ENCODE measurements at places on chromosomes 3 and 15. TPM values are rescaled to one million over a fixed set of nuclear protein-coding genes. Genes with fewer than 3 reads are reported as not detected.
A peak's percentile ranks its signal among the peaks of the same experiment; 100 is the strongest.

Gene SLCO2A1
- total RNA-seq: 169 TPM

Gene RGMA
- 4.6 TPM for total RNA-seq

Gene DOCK3
- 0.34 TPM for total RNA-seq

Gene LHFPL4
- total RNA-seq: not detected

Gene RASGRF1
- total RNA-seq: 63.2 TPM

Gene MORC1
- not detected for total RNA-seq

Gene CASR
- not detected for total RNA-seq

DNA sequence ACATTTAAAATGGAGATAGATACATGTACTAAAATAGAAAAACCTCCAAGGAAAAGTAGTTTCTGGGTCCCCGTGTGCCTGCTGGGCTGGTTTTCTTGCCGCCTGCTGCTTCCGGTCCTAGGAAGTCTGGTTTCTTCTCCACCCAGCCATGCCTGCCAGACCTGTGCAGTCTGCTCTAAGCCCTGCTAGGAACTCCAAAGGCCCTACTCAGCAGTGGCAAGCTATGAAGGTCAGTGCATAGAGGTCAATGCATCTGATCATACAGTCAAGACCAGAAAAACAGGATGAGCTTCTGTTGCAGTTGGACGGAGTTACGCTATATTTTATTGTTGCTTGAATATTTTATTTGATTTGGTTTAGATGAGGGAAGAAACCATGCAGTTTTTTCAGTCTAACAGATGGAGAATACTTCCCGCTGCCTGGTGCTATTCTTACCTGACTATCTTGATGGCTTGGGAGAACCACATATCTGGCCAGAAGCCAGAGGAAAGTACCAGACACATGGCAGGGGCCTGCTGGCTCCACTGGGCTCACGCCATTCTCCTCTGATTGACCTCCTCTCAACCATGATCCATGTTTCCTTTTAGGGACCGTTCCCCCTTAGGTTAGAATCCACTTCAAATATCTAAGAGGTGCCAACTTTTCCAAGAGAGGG lies 226.8 kb upstream of the ST8SIA2 start:
- DNase-seq: no peak

DNA sequence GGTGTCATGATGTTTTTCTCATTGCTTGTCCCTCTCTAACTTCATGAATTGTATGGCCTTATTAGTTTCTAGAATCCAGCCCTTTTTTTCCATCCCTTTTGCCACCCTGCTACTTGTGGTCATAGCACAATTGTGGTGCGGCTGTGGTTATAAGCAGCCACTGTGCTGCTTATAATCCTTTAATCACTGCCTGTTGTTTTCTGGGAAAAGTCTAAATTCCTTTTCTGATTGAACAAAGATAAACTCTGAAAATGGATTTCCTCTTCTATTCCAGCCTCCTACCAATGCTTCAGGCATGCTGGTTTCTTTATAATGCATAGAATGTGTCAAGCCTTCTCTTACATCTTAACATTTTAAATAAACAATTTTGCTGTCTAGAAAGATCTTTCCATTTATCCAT lies 319.5 kb downstream of the C3orf38 start:
- DNase-seq: no peak

- DNase-seq: no peak
Measured at GRCh38 chr3:86913160-86913559, 77.8 kb downstream of the VGLL3 start.

DNA sequence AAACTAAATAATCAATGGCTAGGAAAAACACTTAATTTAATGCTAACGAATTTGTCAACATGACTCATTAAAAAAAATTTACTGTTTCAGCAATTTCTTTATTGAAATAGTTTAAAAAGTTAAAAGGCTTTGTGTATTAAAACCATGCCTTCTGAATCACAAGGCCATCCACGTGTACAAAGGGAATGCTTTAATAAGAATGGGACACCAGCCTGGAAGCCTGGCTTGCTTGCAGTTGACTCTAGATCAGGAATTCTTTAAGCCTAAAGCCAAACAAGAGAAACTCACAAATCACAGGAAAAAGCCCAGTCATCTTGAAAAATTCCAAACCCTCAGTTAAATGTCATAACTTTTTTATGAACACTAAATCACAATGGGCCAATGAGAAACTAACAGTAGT lies 137.6 kb downstream of the PEAK1 start:
- no peak for DNase-seq

DNA sequence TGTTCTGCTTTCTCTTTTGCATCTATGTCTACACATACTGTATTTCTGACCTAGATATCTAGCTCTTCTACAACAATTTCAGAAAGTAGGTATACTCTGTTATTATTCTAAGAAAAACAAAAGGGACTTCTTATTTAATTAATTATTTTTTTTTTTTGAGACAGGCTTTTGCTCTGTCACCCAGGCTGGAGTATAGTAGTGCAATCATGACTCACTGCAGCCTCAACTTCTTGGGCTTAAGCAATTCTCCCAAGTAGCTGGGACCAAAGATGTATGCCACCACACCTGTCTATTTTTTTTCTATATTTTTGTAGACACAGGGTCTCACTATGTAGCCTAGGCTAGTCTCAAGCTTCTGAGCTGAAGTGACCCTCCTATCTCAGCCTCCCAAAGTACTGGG lies 130.6 kb downstream of the MBNL1 start:
- DNase-seq: no peak

- DNase-seq: no peak
Measured at GRCh38 chr15:70466895-70467529, 296.3 kb downstream of the UACA start.

- DNase-seq: no peak
Measured at GRCh38 chr3:181721046-181721875, 9.5 kb downstream of the SOX2 start.

GRCh38 chr3:135989242-135989641 lies 23.7 kb downstream of the PPP2R3A start:
- DNase-seq: no peak

DNA sequence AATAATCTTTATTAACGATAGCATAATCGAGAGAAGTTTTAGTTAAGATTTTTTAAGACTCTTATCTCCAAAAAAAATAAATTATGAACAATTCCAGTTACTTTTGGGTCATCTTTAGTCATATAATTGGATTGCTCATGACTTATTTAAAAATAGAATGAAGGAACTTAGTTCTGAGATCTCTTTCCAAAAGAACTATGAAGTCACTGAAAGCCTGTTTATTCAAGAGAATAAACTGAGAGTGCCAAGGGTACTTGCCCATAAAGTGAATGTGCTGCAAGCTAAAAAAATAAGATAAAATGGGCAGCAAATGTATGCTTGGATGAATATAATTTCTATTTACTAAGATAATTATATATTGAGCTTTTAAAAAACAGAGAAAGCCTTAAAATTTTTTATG lies 176.5 kb upstream of the PLSCR5 start:
- no peak for DNase-seq

GRCh38 chr15:49079340-49080039 lies 33.2 kb upstream of the SECISBP2L start:
- DNase-seq: no peak

GRCh38 chr3:169744366-169745054 lies 20.4 kb downstream of the TERC start:
- peak; percentile 37 for DNase-seq

DNA sequence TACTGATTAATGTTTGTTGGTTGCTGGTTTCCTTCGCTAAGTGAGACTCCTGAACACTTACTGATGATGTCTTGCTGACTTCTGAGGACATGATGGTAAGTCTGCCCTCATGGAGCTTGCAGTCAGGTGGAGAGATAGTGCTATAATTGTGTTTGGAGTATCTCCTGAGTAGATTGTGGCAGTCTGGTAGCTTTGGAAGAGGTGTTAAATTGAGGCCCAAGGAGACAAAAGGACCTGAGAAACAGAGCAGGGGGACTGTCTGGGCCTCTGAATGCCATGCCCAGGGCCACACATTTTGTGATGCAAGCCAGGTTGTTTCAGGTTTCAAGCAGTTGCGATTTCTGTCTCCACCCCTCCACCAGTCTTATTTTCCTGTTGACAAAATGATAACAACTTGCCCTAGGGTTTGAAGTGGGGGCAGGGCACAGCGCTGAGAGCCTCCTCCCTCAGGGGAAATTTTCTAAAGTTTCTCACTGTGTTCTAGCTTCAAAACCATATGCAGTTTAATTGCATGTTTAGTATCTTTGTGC lies 16.7 kb downstream of the SMAD3 start:
- peak; percentile 60 for DNase-seq

GRCh38 chr3:66404903-66405700 lies 95.7 kb downstream of the LRIG1 start:
- DNase-seq: no peak

- no peak for DNase-seq
Measured at GRCh38 chr15:62209821-62210220, 44.7 kb upstream of the C2CD4B start.

GRCh38 chr3:150521463-150521862 lies 24.8 kb downstream of the SERP1 start:
- DNase-seq: no peak

DNA sequence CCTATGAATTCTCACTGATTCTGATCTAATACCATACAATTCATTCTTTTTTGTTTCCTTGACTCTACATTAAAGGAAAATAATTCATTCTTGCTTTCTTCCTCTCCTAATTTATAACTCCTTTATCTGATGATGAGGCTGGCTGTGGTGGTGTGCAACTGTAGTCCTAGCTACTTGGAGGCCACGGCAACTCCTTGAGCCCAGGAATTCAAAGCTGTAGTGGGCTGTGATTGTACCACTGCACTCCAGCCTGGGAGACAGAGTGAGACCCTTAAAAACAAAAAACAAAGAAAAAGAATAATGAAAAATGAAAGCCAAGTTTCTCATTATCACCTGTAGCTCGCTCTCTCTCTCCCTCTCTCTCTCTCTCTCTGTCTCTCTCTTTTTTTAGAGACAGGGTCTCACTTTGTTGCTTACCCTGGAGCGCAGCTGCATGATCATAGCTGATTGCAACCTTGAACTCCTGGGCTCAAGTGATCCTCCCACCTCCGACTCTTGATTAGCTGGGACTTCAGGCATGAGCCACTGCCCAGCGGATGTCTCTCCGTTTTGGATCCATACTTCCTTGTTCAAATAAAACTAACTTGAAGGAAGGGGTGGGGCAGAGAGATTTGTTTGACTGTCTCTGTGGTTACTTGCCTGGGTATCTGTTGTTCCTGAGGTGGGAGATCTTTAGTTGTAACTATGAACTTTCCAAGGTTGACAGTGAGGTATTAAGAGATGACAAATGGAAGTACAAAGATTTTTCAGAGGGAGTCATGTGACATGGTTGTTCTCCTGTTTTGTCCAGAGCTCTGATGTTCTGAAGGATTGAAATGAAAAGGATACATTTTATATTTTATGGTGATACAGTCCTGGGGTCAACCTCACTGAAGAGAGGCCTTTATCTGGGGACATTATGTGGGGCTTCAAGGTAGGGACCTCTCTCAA lies 46.9 kb downstream of the STARD9 start:
- DNase-seq: no peak

DNA sequence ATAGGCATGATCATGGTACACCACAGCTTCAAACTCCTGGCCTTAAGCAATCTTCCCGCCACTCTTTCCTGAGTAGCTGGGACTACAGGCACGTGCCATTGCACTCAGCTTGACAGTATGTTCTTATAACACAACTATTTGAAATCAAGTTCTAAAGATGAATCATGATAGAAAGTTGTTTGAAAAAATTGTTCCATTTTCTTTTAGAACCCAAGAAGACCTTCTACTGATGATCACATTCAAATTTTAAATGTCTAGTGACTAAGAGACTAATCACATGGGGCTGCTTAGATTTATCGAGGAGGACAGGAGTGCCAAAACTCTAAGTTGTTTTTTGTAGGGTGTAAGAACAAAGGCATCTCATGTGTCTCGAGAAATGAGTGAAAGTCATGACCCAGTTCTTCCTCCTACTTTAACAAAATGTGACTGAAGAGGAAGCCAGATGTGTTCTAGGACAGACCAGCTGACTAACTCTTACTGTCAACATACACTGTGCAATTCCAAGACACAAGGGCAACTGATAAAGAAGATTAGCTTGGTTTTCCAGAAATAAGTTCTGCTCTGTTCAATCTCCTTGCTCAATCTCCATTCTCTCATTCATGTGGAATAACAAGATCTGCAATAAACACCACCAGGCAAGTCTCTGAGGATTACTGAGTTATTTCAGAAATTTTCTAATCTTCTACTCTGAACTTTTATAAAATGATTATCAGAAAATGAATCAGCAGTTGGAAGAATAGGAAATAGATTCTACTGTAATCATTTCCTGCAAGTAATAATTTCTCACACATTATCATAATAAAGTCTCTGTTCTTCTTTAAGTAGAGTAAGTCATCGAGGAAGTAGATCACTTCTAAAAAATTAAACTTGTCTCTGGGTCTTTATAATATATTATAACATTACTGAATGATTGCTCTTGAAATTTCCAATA lies 122.6 kb upstream of the CCNL1 start:
- DNase-seq: no peak

DNA sequence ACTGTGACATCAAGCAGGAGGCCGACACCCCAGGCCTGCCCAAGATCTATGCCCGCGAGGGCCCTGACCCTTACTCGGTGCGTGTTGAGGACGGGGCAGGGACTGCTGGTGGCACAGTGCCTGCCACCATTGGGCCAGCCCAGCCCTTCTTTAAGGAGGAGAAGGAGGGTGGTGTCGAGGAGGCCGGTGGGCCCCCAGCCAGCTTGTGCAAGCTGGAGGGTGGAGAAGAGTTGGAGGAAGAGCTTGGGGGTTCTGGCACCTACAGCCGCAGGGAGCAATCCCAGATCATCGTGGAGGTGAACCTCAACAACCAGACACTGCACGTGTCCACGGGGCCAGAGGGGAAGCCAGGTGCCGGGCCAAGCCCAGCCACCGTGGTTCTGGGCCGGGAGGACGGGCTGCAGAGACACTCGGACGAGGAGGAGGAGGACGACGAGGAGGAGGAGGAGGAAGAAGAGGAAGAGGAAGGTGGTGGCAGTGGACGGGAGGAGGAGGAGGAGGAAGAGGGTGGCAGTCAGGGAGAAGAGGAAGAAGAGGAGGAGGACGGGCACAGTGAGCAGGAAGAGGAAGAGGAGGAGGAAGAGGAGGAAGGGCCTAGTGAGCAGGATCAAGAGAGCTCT lies 5.4 kb downstream of the ZBTB47 start:
- no peak for DNase-seq

DNA sequence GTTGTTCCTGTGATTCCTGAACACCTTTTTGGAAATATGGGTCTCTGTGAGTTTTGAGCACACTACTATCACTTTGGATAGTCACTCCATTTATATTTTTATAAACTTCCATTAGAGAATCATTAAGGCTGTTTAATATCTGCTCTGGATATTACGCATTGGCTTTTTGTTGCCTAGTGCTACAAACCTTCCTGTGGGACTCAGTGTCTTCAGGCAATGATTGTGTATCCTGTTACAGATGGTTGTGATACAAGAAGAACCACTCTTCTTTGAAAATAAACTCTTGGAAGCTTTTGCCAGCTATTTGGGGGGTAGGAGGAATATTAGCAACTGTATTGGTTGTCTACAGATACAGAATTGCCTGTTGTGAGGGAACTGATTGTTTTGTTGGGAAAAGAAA lies 15.6 kb downstream of the GCSAM start:
- DNase-seq: no peak

DNA sequence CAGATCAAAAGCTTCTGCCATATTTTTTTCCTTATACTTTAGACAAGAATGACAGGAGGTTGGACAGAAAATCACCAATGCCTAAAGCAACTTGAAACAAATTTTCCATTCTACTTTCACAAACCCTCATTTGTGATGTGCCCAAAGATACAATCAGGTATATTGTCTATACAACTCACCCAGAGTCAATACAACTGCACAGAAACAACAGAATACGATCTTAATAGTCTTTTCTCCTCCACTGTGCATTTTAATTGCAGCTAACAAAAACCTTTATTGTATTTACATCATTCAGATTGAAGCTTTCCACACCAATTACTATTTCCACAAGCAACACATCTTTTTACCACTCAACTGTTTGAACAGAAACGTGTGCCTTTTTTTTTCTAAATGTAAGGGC lies 80.4 kb downstream of the PLOD2 start:
- DNase-seq: no peak

GRCh38 chr3:48678056-48678455 lies 7.7 kb downstream of the NCKIPSD start:
- DNase-seq: no peak

Data from left lung (tissue), 14 donors.